Jurkat, Clone E6-1 (cell line): ENCODE measurements at places on chromosomes 3 and 15.

GRCh38 chr3:194620196-194620595 is 13.0 kb downstream of the TMEM44 start:
- no peak for DNase-seq

DNA sequence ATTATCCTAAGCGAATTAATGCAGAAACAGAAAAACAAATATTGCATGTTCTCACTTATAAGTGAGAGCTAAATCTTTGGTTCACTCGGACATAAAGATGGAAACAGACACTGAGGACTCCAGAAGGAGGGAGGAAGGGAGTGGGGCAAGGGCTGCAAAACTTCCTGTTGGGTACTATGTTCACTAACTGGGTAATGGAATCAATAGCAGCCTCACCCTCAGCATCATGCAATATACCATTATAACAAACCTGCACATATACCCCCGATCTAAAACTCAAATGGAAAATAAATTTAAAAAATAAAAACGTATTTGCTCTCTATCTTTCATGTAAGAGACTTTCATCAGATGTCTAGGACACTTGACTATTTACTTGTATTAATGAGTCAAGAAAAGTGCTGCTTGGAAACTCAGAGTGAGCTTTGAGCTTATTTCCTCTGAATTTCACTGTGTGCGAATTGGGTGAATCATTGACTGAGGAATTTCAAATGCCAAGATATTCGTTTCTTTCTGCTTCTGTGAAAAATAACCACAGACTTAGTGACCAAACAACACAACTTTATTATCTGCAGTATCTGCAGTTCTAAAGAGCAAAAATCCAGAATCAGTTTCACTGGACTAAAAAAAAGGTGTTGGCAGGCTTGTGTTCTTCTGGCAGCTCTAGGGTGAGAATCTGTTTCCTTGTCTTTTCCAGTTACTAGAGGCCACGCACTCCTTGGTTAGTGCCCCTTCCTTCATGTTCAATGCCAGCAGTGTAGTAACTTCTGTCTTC is 18.4 kb downstream of the TM4SF18 start:
- no peak for DNase-seq

GRCh38 chr3:171168086-171168485 is 141.6 kb upstream of the SLC2A2 start:
- DNase-seq, result no peak

GRCh38 chr3:71972031-71972430 is 187.1 kb upstream of the PROK2 start:
- no peak for DNase-seq

DNA sequence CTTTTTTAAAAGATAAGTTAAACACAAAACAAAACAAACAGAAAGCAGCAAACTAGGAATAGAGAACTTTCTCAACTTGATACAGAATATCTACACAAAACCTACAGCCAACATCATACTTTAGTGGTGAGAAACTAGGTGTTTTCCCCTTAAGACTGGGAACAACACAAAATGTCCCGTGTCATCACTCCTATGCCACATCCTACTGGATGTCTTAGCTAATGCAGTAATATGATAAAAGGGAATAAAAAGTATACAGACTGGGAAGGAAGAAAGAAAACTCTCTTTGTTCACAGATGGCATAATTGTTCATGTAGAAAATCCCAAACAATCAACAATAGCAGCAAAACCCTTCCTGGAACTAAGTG is 45.9 kb downstream of the TMEM45A start:
- no peak for DNase-seq

- no peak for DNase-seq
Observed at GRCh38 chr15:80264031-80264430, 12.0 kb upstream of the CTXND1 start.

GRCh38 chr15:100918690-100919480 is at the start of gene LRRK1:
Gene LRRK1 (plus strand): TSS chr15:100919357. CDS start chr15:100924633, 5,276 bp downstream.
- no peak for DNase-seq

- DNase-seq, result peak; percentile 65
Observed at GRCh38 chr3:57755368-57755675, 787 bp upstream of the SLMAP start.

GRCh38 chr3:107217172-107217571 is 160.1 kb upstream of the CCDC54 start:
- no peak for DNase-seq
